ENCODE measurements at places on chromosomes 5 and 9. TPM values are rescaled to one million over a fixed set of nuclear protein-coding genes. Genes with fewer than 3 reads are reported as not detected.

Gene KCNIP1
- total RNA-seq, result 6.1 TPM

GRCh38 chr5:80142996-80143395 lies 107.8 kb downstream of the THBS4 start:
- H3K4me1 ChIP-seq, result peaks cover 37% of the 10 kb centered on the region
- H3K36me3 ChIP-seq, result peaks cover 36% of the 10 kb centered on the region
- H3K27ac ChIP-seq, result peak overlapping the region; percentile 97
- peaks cover 2% of the 10 kb centered on the region for H3K27me3 ChIP-seq

Gene FOCAD
- 57.2 TPM for total RNA-seq

- no peaks in the 10 kb centered on the region for H3K4me1 ChIP-seq
- no peaks in the 10 kb centered on the region for H3K36me3 ChIP-seq
- DNase-seq, result no peak
- H3K27me3 ChIP-seq, result no peaks in the 10 kb centered on the region
- no peak overlapping the region for H3K27ac ChIP-seq
These were observed 34.7 kb downstream of the SH3RF2 start for GRCh38 chr5:145971108-145971507.

GRCh38 chr5:100864931-100865330 lies 38.2 kb downstream of the ST8SIA4 start:
- H3K36me3 ChIP-seq, result peaks cover under 1% of the 10 kb centered on the region
- no peak overlapping the region for H3K27ac ChIP-seq
- no peaks in the 10 kb centered on the region for H3K4me1 ChIP-seq
- H3K4me3 ChIP-seq, result no peak overlapping the region
- DNase-seq, result no peak

- no peaks in the 10 kb centered on the region for H3K36me3 ChIP-seq
- no peak overlapping the region for H3K27ac ChIP-seq
- DNase-seq, result no peak
These were observed 33.2 kb upstream of the RXRA start for GRCh38 chr9:134293031-134293521.

- DNase-seq, result no peak
- no peak overlapping the region for H3K27ac ChIP-seq
These were observed 355.9 kb upstream of the TLE4 start for GRCh38 chr9:79215821-79216220.

- H3K27me3 ChIP-seq, result no peaks in the 10 kb centered on the region
- H3K27ac ChIP-seq, result no peak overlapping the region
- H3K4me3 ChIP-seq, result no peak overlapping the region
- DNase-seq, result no peak
These were observed 104.4 kb downstream of the DENND1A start for GRCh38 chr9:123825342-123826060.

DNA sequence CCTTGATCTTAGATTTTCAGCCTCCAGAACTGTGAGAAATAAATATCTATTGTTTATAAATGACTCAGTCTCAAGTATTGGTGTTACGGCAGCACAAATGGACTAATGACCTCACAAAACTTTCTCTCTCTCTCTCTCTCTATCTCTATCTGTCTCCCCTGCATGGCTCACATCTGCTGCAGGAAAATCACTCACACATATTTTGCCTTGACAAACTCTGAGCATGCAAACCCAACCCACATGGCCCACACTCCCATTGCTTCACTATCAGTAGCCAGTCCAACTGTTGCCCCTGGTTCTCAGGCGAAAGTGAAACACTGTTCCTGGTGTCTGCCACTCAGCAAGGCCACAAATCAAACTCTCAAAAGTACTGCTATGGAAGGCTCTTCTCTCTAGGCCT lies 66.4 kb upstream of the PIK3R1 start:
- no peak overlapping the region for H3K27ac ChIP-seq
- peaks cover under 1% of the 10 kb centered on the region for H3K27me3 ChIP-seq
- no peaks in the 10 kb centered on the region for H3K4me1 ChIP-seq
- H3K36me3 ChIP-seq, result no peaks in the 10 kb centered on the region

GRCh38 chr5:135064235-135064570 lies 30.2 kb upstream of the PITX1 start:
- H3K36me3 ChIP-seq, result no peaks in the 10 kb centered on the region
- H3K27me3 ChIP-seq, result peaks cover 7% of the 10 kb centered on the region
- no peaks in the 10 kb centered on the region for H3K4me1 ChIP-seq

Gene CCDC192
- 0.26 TPM for total RNA-seq

DNA sequence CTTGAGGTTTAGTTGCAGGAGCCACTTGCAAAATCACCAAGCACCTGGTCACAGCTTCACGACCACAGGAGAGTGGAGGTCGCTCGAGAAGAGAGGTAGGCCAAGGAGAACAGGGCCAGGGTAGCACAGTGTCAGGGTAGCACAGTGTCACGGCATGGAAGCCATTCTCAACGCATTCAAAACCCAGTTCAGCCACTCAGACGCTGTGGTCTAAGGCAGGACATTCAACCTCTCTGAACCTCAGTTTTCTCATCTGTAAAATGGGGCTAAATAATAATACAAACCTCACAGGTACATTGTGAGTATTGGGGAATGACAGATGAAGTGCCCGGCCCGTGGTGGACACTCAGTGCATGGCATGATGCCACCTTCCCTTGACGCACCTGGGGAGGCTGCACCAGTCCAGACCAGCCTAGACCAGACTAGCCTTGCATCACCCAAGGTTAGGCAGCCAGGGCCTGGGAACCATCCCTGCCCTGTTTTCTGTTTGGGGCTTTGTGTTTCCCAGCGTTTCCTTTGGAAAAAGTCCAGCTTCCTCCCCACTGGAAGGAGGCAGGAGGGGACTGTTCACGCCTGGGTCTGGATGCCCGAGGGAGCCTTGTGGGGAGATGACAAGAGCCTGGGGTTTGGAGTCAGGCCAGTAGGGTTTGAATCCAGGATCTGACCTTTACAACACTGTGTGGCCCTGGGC lies 7.8 kb upstream of the LMX1B start:
- H3K27ac ChIP-seq, result no peak overlapping the region
- H3K36me3 ChIP-seq, result no peaks in the 10 kb centered on the region
- peaks cover 2% of the 10 kb centered on the region for H3K4me1 ChIP-seq
- H3K27me3 ChIP-seq, result peaks cover 20% of the 10 kb centered on the region

All from endothelial cell (in vitro differentiated cells).